ENCODE measurements at places on chromosomes 7 and 10.

- DNase-seq = no peak
These were observed 189.9 kb downstream of the DGKI start for GRCh38 chr7:137656850-137657232.

DNA sequence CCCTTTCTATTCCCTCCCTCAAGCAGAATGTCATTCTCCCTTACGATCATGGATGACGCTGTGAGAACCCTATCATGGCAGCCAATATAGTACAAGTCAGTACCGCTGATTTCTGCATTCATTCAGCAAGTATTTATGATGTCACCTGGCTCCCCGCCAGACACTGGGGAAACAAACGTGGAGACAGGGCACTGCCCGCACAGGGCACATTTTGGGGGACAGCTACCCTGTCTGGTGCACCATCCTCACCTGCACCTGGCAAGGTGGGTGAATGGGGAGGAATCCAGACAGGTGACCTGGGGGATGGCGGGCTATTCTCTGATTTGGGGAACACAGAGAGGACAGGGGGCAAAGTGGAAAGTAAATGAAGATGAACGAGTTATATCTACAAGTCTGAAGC, 28.4 kb downstream of the MKI67 start:
- no peak for DNase-seq

DNA sequence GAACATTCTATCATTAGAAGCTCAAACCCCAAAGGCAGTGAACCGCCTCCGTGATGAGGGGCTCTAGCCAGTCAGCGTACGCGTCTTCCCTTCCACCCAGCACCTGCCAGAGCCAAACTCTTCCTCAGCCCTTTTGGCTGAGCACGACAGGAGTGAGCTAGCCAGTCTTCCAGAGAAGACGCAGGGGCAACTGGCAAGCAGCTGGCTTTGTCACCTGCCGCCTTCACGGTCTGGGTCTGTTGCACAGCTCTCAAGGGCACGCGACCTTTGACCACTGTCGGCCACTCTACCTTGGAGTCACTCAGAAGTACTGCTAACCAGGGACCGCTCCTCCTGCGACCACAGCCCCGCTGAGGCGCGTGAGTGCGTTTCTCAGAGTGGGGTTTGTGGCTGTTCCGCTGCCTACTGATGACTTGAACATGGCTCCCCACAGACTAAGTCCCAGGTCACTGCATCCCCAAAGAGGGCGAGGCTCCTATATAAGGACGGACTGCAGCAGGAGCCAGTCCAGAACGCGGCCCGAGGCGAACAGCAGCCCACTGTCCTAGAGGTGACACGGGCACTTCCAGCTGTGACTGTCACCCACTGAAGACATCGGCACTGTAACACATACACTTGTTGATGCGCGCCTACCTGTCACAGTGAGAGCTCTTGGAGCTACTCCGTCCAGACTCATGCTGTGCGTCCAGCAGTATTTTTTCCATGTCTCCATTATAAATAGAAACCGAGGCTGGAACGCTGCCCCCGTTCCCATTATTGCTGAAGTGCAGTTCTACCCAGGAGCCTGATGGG, 8.4 kb downstream of the BNIP3 start:
- no peak for DNase-seq

- no peak for DNase-seq
These were observed 102.9 kb upstream of the ETV1 start for GRCh38 chr7:14092331-14092730.

- DNase-seq = no peak
These were observed 67.4 kb upstream of the ELN start for GRCh38 chr7:73960548-73960947.

DNA sequence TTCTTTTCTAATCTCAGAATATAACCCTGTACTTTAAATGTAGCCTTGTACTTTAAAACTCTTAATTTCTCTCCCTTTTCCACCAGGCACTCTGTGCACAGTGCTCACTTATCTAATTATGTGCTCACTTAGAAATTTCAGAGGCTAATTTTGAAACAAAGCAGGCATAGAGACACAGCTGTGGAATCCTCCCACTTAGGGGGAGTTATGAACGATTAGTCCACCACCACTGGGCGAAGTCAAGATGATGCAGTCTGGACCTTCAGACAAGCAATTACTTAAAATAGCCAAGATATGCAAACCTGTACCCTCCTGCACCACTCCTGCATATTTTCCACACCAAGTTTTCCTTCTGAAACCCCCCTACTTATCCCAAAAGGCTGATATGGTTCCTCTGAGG, 143.0 kb downstream of the STK31 start:
- no peak for DNase-seq

DNA sequence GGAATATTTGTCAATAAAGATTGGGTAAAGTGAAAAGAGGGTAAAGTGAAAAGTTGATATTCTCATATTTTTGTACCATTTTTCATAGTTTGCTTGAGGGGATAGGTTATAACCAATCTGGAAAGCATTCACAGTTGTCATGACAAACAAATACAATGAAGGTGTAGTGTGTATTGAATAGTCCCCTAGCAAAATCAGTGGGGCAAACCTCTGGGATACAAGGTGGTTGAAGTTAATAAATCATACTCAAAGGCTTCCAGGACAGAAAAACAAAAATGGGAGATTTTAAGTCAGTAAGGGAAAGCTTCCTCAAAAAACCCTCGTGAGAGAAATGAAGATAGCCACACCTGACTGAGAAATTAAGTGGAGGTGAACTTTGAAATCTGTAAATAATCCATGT, 39.4 kb downstream of the PHTF2 start:
- DNase-seq = no peak

All from HCT116 (cell line).